ENCODE measurements at places on chromosomes 13 and 19.

DNA sequence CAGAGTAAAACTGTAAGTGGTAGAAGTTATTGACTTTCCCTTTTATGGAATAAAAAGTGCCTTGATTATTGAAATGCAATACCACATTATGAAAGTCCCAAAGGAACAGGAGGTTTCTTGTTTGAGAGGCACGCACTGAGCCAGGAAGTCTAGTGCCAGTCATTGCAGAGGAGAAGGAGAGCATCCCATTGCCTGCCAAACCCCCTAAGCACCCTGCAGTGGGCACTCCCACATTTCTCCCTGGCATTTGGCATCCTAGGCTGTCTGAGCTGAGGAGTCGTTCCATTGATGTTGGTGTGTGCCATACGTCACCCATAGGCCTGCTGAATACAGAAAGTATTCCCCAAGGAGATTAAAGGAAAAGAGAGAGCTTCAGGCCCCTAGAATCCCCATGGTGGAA lies 85.7 kb upstream of the MBNL2 start:
- DNase-seq, result no peak

GRCh38 chr13:112582263-112582662 lies 5.7 kb downstream of the TUBGCP3 start:
- no peak for DNase-seq

DNA sequence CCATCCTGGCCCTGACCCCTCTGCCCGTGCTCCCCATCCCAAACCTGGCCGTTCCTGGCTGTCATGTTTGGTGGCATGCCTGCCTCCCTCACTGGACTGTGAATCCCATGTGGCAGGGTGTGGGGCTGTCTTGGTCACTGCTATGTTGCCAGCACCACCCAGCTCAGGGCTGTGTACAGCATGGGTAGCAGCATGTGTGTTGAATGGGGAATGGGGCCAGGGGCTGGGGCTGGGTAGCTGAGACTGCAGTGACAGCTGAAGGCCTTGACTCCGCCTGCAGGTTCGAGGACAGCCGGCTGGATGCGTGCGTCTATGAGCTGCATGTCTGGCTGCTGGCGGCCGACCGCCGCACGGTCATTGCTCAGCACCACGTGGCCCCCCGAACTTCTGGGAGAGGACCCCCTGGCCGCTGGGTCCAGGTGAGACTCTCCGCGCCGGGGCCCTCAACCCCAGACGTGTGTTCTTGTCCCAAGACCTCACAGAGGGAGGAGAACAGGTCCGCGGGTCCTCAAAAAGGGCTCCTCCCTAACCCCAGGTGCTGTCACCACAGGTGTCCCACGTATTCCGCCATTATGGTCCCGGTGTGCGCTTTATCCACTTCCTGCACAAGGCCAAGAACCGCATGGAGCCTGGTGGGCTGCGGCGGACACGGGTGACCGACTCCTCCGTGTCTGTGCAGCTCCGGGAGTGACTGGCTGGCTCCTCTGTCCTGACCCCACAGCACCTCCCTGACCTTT lies 3.5 kb downstream of the NCCRP1 start:
- no peak for DNase-seq

- DNase-seq, result no peak
These were observed 1581.9 kb downstream of the EFNB2 start for GRCh38 chr13:104953588-104953987.

GRCh38 chr13:51262501-51263211 lies 40.5 kb downstream of the FAM124A start:
- peak; percentile 4 for DNase-seq

DNA sequence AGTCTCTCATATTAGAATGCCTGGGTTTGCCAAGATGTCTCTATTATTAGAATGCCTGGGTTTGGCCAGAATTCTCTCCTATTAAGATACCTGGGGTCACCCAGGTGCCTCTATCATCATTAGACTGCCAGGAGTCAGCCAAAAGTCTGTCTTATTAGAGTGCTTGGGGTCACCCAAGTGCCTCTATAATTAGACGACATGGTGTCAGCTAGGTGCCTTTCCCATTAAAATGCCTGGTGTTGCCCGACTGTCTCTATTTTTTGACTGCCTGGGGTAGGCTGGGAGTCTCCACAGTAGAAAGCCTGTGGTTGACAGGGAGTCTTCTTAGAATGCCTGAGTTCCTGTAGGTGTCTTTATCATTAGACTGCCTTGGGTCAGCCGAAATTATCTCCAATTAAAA lies 1536.6 kb downstream of the UQCRFS1 start:
- DNase-seq, result no peak

DNA sequence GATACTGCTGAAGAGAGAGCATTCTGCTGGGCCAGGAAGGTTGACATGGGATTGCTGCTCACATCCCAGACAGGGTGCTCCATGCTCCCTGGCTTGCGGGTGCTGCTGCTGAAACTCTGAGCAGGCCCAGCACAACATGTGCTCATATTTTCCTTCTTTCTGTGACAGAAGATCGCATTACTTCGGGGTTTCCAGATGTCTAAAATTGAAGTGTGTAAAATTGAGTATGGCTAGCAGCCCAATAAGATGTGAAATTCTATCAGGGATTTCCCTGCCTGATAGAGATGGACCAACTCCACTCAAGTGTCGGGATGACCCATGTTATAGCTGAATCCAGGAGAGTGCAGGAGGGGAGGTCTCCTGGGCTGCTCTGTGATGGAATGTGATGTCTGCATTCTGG lies 55.6 kb upstream of the KL start:
- DNase-seq, result no peak

- peak; percentile 59 for DNase-seq
These were observed 57.8 kb downstream of the IER2 start for GRCh38 chr19:13207846-13208671.

- DNase-seq, result no peak
These were observed 37.0 kb downstream of the SKA3 start for GRCh38 chr13:21139374-21139773.

DNA sequence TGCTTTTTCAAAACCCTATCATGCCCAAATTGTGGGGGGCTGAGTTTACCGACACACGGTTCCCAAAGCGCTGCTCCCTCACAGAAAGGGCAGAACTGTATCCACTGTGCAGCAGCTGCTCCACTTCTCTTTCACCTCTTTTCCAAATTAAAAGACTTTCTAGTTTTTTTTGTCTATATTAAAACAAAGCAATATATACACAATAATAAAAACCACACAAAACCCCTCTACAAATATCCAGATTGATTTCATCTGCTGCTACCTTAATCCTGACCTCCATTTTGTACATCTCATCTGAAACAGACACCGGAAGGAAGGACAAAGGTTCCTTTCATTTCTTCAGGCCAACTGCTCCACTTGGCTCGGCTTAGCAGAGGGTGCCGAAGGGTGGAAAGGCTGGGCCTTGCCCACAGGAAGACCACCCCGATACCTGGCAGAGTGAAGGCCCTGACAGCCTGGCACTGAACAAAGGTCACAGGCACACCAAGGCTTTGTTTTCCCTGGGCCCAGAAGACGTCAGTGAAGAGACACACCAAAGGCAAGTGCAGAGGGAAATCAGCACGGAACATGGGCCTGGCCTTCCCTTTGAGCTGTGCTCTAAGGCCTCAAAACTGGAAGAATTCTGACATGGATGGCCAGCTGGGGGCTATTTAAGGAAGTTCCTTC lies 71.6 kb downstream of the LATS2 start:
- no peak for DNase-seq

- no peak for DNase-seq
These were observed 8.4 kb upstream of the CEACAM19 start for GRCh38 chr19:44662691-44663385.

GRCh38 chr13:42997381-42997780 lies 5.3 kb upstream of the EPSTI1 start:
- DNase-seq, result no peak

DNA sequence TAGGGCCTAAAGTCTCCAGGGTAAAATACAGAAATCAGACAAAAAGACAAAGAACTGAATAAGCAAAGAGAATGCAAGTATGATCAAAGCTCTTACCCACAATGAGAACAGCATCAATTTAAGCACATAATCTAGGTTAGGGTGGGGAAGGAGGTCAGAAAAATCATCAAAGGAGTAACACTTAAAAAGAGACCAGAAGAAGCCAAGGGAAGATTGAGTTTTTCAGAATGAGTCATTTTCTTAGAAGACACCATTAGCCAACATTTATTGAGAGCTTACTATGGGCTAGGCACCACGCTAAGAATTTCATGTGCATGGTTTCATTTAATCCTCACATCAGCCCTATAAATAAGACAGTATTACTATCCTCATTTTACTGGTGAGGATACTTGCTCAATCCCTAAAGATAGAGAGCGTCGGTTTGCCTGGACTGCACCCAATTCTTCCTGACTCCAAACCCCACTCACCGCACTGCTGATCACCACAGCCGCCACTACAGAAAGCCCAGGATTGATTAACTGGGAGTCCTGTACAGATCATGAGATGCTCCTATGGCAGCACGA lies 1.7 kb upstream of the SHISA2 start:
- DNase-seq, result no peak

GRCh38 chr19:6649185-6649584 lies 20.8 kb downstream of the TNFSF14 start:
- no peak for DNase-seq

GRCh38 chr19:2804156-2805004 lies 15.3 kb upstream of the ZNF554 start:
- DNase-seq, result no peak

GRCh38 chr19:51535535-51535934 lies 4.1 kb upstream of the SIGLEC6 start:
- no peak for DNase-seq

DNA sequence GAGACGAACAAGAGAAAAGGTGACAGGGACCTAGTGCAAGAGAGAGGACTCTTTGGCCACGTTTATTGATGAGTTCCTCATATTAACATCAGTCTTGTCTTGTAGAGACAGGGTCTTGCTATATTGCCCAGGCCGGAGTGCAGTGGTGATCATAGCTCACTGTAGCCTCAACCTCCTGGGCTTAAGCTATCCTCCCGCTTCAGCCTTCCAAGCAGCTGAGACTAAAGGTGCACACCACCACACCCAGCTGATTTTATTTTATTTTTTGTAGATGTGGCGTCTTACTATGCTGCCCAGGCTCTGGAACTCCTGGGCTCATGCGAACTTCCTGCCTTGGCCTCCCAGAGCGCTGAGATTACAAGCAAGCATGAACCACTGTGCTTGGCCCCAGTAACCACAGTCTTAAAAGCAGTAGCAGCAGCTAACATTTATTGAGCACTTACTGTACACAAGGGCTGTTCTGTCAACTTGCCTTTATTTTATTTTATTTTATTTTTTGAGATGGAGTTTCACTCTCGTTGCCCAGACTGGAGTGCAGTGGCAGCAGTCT lies 1.1 kb upstream of the SH2D3A start:
- DNase-seq, result peak; percentile 34

- DNase-seq, result no peak
These were observed 206.1 kb downstream of the SUCLA2 start for GRCh38 chr13:47794963-47795362.

DNA sequence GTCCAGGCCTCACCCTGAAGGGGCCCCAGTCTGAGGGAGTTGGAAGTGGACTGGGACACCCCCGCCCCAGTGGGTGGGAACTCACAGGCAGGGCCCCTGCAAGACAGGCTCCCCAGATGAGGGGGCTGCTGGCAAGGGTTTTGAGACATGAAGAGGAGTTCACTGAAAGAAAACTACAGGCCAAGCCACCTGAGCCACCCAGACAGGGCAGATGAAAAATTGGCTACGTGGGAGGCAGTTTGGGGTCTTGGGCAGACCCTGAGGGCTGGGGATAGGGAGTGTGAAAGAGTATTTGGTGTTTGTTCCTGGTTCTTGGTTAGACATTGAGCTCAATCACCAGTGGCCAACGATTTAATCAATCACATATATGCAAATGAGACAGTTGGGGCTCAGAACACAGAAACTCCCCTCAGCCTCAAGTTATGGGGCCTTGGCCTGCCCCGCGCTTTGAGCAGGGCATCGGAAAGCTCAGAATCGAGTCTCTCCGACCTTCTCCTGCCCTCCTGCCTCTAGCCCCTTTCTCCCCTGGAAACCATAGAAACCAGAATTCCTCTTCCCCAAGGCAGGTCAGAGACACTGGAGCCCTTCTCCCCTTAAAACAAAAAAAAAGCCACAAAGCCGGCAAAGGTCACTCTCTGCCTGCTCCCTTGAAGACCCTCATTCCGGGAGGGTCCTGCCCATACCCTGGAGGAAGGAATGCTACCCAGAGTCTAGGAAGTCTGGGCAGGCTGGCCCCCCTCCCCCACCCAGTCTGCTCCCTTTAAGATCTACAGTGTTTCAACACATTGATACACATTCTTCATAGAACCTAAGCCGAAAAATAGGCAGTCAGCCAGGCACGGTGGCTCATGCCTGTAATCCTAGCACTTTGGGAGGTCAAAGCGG lies 1.3 kb upstream of the ISYNA1 start:
- DNase-seq, result no peak

DNA sequence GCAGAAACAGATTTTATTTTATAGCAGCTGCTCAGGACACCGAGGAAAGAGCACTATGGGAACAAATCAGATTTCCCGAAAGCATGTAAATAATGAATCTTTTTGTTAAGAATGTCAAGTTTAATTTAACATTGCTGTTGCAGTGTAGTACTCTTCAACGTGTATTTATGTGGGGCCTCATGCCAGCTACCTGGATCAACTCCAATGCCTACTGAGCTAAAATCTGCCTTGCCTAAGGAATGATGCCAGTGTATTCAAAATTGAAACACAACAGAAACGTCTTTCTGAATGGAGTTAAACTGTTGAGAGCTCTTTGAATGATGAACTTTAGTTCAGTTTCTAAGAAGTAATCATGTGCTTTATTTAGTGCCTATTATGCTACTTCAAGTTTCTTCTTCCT lies 1379.8 kb upstream of the ATXN8OS start:
- no peak for DNase-seq

DNA sequence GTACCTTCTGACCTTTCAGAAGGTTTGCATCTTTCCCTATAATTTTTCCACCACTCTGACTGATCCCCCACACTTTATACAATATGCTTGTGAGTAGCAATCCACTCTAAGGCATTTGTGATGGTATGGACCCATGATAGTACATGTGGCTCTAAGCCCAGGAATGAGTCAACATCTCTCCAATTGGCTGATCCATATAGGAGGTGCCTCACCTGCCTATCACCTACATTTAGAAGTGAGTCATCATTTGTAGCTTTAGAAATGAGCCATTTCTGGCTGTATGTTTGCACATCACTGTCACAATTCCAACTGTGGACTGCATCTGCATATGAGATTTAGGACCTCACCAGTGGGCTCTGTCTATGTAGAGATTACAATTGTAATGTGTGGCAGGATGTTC lies 133.1 kb upstream of the ZNF91 start:
- DNase-seq, result no peak

DNA sequence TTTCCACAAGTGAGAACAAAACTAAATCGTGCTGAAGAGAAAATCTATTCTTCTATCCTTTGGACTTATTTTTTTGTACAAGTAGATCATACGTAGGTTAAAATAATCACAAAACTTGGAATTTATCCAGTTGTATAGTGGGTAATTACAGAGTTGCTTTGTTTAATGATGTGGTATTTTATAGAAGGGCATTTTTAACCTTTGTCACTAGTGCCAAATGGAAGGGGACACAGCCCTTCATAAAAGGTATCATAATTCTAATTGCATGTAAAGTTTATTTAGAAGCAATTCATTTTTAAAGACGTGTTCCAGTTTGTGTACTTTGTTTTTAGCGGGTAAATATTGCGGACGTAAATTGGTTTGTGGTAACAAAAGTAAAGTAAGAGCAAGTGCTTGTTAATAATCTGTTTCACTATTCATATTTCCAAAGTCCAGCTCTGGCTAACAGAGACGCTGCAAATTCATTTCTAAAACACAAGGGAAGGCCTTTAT lies 99.5 kb downstream of the ERCC5 start:
- no peak for DNase-seq

GRCh38 chr13:33411312-33411711 lies 125.8 kb upstream of the STARD13 start:
- DNase-seq, result no peak

GRCh38 chr13:97873398-97873797 lies 80.1 kb upstream of the IPO5 start:
- no peak for DNase-seq

GRCh38 chr13:97327086-97327485 lies 105.0 kb downstream of the MBNL2 start:
- no peak for DNase-seq
